ENCODE measurements at places on chromosomes 11 and 22.

DNA sequence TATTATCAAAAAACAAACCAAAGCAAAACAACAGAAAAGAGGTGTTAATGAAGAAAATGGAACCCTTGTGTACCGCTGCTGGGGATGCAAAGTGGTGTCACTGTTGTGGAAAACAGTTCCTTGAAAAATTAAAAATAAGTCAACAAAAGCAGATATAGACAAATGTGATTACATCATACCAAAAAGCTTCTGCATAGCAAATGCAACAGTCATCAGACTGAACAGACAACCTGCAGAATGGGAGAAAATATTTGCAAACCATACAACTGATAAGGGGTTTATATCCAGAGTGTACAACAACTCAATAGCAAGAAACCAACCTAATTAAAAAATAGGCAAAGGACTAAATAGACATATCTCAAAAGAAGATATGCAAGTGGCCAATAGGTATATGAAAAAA lies 22.9 kb upstream of the CARS1 start:
- DNase-seq: no peak

DNA sequence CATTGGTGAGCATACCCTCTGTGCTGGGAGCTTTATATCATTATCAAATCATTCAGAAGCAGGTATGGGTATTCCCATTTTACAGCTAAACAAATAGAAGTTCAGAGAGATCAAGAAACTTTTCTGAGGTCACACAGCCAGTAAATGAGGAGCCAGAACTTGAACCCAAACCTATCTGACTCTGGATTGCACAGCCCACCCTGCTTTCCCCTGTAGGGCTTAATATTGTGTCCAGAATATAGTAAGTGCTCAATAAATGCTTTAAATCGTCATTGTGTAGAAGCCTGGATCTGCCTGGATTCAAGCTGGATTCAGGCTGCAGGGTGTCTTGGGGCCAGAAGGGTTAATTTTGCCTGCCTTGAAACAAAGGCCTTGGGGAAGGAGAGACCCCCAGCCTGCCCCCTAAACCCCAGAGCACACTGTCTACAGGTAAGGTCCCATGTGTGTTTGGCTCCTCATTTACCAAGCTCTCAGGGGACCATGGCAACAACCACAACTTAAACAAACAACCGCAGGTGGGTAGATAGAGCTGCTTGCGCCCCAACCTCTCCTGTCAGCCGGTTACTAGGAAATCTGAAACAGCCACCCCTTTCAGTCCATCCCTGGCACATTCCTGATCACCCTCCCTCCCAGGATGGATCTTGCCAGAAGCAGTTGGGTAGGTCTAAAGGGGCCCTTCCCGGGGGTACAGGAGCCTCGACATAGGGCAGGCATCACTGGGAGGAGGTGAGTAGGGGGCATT lies 3.0 kb upstream of the SEC14L3 start:
- DNase-seq: no peak

- DNase-seq: no peak
Measured at GRCh38 chr22:24097961-24098391, 83.3 kb upstream of the SUSD2 start.

GRCh38 chr11:60251485-60252212 lies 8.7 kb upstream of the MS4A4E start:
- no peak for DNase-seq

GRCh38 chr22:44196241-44196640 lies 15.5 kb downstream of the PARVG start:
- no peak for DNase-seq

- DNase-seq: no peak
Measured at GRCh38 chr11:44915621-44916020, 35.1 kb downstream of the TP53I11 start.

GRCh38 chr22:28715611-28716010 lies 26.0 kb downstream of the CHEK2 start:
- no peak for DNase-seq

DNA sequence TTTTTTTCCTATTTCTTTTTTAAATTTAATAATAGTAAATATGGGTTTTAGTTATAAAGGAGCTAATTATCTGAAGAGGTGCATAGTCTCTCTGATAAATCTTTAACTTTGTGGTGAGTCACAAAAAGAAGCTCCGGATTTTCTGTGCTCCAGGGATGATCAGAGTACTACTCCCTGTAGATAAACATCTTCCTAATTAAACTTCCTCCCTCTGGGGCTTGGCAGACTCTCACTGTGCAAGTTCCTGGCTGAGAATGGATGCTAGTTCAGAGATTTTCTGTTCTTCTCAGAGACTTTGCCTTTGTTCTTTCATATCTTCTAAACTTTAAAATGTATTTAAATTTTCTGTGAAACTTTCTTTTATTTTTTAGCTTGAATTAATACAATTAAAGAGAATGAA lies at the start of gene OR10G7:
Gene OR10G7, minus strand, starts transcription at position 72 of the 400 bp plus-strand sequence. CDS start 2,324 bp downstream, outside the sequence.
- no peak for DNase-seq

GRCh38 chr11:17746096-17746495 lies 11.5 kb downstream of the KCNC1 start:
- DNase-seq: no peak

DNA sequence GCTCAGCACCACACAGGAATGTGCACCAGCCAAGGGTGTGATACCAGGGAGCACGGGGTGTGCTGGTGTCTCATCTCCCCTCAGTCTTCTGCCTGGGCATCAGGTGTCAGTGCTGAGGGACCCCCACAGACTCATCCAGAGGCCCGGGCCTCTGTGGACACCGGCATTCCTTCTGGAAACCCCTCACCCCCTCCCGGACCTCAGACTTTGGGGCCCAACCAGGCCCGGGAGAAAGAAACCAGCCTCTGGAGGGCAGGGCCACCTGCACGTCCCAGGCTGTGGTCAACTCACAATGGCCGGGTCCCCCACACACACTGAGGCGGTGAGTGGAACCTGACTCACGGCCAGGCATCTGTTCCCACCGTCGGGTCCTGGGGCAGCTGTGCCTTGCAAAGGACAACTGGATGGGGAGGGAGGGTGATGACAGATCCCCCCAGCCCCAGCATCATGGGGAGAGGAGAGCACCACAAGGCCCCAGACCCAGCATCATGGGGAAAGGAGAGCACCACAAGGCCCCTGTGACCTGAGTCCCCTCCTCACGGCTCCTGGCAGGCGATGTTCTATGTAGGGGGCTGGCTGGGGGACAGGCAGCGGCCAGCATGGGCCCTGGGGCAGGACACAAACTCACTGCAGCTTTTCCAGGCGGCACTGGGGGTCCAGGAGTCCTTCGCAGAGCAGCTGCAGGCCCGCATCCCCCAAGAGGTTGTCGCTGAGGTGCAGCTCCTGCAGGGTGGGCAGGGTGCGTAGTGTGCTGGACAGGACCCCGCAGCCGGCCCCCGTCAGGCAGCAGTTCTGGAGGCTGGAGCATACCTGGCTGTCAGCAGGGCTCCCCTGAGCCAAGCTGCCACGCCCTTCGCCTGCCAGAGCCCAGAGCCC lies 7.6 kb downstream of the RNH1 start:
- no peak for DNase-seq

DNA sequence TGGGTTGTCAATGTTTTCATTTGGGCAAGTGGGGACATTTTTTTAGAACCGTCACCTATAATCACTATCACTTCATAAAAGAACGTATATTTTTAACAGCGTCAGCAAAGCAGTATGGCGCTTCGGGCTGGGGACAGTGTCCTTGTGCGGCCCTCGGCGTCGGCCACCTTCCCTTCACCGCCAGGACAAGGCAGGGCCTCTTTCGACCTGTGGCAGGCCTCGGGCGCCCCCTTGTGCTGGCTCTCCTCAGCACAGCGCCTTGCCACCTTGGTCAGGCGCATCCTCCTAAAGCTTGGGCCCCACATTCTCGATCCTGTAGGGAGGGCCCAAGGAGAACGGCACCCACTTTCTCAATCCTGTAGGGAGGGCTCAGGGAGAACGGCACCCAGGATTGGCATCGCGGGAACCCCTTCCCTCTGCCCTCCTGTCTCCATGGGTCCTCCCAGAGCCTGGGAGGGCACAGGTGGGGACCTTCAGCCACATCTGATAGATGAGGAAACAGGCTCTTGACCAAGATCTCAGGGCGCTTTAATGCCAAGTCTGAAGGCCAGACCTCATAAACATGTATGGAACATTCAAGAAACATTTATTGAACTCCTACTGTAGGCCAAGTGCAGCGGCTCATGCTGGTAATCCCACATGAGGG lies 11.5 kb upstream of the FADD start:
- peak; percentile 63 for DNase-seq

DNA sequence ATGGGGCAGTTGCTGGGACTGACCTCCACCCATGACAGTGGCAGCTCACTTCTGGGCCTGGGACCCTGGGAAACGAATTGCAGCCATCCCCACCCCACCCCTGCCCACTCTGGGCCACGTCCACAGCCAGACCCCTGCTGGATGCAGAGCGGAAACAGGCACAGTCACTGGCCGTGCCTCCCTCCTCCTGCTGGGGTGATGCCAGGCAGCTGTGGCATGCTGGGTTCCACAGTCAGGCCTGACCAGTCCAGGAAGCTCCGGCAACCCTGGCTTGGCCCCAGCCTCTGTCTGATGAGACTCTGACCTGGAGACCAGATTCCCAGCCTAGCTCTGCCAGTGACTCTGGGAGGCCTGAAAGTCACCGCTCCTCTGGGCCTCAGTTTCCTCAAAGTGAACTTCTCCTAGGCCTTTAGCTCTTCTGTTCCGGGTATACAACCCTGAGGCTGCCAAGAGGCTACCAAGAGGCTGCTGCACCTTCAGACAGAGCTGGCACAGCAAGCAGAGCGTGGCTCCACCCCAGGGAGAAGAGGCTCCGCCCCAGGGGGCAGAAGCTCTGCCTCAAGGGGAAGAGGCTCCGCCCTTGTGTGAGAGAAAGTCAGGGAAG lies 8.9 kb downstream of the SULT4A1 start:
- DNase-seq: no peak

DNA sequence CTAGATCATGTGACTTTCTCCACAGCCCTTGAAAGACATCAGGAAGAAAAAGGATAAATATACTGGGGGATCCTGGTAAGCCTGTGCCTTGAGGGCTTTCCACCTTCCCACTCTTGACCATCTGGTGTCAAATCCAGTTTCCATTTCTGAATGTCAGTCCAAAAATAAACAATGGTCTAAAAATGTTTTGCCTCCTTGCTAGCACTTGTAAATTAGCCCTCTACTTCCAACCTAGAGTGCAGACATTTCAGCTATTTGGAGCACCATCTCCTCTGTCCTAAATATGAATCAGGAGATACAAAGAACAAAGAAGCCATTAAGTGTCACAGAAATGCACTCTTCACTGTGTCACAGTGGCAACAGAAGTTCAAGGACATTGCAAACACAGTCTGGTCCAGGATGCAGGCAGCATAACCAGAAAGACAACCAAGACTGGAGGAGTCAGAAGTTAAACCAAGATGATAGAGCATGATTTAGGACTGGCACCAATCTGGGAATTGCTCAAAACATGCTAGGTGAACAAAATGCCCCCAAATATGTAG lies 88.1 kb downstream of the CCDC34 start:
- DNase-seq: no peak

GRCh38 chr22:17064498-17065100 lies 20.2 kb upstream of the IL17RA start:
- no peak for DNase-seq

DNA sequence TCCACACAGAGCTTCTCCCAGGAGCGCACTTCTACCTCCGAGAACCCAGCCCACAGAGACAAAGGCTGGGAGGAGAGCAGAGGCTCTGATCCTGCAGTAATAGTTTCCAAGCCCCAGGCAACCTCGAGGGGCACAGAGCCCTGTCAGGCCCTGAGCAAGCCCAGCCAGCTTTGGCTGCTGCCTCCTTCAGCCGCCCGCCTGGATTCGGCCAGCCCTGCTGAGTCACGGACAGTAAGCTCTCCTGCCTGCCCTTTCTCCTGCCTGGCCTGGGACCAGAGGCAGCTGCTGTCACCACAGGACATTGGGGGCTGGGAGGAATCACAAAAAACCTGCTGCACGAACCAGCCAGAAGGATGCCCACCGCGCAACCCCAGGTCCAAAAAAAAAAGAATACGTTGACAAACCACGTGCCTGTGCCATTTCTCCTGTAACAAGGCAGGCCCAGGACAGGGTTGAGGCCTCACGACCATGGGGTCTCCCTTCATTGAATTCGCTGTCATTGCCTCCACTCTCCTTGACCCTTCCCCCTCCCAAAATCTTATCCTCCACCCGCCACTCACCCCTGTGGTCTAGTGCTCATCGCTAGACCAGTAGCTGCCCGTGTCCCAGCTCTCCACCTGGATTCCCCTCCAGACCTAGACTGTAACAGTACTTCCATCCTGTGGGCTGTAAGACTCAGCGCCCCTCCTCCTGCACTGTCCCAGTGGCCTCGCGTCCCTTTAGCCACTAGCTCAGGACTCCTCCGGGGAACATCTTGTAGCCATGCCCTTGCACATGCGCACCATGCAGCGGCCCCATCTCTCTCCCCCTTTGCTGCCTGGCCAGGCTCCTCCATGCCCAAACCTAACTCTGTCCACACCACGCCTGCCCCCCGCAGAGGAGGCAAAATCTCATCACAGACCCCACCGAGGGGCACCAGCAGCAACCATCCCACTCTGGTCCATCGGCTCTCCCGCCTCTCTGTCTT lies 7.4 kb upstream of the SLC22A12 start:
- no peak for DNase-seq

GRCh38 chr22:50167689-50168489 lies 2.6 kb upstream of the PANX2 start:
- no peak for DNase-seq

DNA sequence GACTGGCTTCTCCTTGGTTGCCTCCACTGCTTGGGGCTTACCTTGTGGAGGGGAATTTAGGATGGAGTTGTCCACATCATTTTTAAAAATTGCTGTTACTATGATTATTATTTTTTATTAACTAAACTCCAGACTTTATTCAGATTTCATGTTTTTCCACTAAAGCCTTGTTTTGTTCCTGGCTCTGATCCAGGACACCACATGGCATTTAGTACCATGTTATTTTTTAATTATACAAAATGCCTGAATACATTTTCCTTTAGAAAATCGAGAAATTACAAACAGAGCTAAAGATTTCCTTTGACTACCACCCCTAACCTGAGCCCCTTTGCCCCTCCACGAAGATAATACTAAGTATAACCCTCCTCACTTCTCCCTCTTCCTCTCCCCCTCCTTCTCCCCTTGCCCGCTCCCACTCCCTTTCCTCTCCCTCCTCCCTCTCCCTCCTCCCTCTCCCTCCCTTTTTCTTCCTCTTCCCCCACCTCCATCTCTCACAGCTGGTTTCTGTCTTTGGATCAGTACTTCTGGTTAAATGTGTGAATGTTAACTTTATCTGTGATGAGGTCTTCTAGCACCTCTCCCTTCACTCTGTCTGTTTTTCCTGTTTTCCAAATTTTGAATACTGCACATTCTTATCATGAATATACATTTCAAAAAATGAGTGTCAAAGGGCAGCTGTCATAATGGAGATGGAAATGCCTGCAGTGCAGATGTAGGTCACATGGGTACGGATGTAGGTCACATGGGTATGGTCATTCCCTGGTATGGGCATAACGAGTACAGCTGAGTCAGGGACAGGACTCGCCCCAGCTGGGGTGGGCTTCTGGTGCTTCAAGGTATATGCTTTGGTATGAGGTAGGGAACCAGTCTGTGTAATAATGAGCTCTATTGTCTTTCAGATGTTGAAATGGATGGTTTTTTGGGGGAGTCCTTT lies 54.4 kb upstream of the OR4B1 start:
- DNase-seq: no peak

DNA sequence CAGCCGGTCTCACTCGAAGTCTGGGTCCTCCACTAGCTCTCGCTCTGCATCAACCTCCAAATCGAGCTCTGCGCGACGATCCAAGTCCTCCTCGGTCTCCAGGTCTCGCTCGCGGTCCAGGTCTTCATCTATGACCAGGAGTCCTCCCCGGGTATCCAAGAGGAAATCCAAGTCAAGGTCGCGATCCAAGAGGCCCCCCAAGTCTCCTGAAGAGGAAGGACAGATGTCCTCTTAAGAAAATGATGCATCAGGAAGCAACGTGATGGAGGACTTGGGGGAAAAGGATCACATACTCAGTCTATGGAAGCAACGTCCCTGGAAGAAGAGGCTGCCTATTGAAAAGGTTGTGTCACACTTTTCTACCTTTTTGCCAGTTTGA lies 1.1 kb downstream of the SRSF8 start:
- no peak for DNase-seq
